GM12891 (cell line): ENCODE measurements at places on chromosomes 7 and 10.

DNA sequence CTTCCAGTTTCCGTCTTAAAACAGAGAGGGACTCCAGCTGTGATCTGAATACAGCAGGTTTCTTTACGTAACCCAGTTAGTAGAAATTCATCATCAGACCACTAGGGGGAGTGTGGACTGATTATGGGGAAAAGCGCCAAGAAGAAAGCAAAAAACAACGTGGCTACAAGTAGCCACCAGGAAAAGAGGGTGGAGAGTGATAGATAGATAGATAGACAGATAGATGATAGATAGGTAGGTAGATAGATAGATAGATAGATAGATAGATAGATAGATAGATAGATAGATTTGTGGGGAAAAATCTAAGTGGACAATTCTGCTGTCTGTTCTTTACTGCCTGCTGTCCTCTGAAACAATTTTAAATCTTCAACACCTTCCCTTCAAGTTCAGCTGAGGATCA is 12.7 kb upstream of the AKR1B10 start:
- DNase-seq = peak; percentile 30

DNA sequence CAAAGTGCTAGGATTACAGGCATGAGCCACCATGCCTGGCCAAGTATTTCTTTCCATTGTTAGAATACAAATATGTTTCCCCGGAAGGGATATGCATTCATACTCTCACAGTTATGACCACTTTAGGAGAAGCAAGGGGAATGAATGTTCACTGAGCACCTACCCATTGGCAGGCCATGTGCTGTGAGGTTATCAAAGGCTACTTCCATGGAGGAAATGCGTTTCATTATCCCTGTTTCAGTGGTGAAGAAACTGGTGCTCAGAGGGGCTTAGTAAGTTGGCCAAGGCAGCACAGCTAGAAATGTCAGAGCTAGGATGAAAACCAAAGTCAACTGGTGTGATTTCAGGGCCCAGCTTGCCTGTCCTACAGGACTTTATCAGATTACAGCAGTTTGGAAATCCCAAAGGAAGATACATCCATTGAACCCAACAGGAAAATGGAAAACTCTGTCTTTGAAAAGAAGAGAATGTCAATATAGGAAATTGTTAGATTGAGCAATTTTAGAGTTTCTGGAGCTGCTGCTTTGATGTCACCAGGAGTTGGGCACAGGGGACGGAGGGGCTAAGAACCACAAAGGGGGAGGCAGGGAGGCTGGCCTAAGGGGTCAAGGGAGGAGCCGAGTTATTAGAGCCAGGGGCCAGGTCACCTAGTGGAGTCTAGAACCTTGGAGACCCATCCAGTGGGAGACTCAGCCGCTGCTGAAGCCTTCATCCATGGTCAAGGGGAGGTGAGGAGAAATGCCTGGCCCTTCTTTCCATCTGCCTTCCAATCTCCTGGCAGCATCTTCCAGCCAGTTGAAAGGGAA is 319.8 kb downstream of the FRMD4A start:
- no peak for DNase-seq

- no peak for DNase-seq
Observed at GRCh38 chr7:91288208-91288824, 24.1 kb downstream of the FZD1 start.

GRCh38 chr7:108246227-108246837 is 116.2 kb upstream of the LAMB4 start:
- no peak for DNase-seq
